Transverse colon (tissue), 4 donors: ENCODE measurements at places on chromosomes 2 and 18. TPM values are rescaled to one million over a fixed set of nuclear protein-coding genes. Genes with fewer than 3 reads are reported as not detected.

Gene KLHL29
- 3.3 TPM for total RNA-seq

Gene IL36RN
- total RNA-seq, result not detected

Gene CD207
- total RNA-seq, result 0.95 TPM

Gene RANBP2
- 24.7 TPM for total RNA-seq

Gene SEPTIN10
- total RNA-seq, result 117 TPM

Gene EHD3
- total RNA-seq, result 10.1 TPM

Gene CNDP1
- not detected for total RNA-seq

Gene ACVR1C
- total RNA-seq, result 8.2 TPM

Gene ICOS
- 0.60 TPM for total RNA-seq

Gene GMPPA
- 37.2 TPM for total RNA-seq

Gene IL1RL2
- not detected for total RNA-seq

Gene SOCS6
- total RNA-seq, result 47.1 TPM

Gene GPR45
- total RNA-seq, result not detected

Gene METTL21A
- 12.7 TPM for total RNA-seq

DNA sequence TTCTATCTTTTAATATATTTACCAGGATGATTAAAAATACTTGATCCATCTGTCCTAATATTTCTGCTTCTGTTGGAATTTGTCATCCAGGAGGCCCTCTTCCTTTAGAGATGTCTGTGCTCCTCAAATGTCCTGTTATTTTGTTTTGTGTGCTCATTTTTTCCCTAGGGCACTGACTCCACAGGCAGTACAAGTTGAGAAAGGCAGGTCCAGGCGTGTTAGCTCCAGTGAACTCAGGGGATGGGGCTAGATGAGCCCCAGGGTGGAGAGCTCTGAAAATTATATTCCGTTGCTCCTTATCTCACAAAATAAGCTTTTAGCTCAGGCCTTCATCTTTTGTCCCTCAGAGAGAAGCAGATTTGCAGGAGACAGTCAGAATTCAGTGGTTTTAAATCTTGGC, 105.7 kb downstream of the SLC4A3 start:
- no peak for DNase-seq

DNA sequence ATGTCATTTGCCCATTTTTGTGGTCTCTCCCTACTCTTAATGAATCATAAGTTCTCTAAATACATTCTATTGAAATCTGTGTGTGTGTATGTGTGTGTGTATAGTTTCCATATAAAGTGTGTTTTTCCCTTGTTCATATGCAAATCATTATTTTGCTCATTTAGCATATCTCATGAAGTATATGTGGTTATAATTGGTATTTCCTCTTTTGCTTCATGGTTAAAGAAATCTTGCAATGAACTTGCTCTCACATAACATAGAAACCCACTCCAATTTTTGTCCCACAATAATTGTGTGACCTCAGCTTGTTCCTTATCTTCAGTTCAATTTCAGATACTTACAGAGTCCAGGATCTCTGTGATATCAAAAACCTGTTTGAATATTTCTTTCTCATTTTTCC, 1.2 kb downstream of the CPO start:
- no peak for DNase-seq

DNA sequence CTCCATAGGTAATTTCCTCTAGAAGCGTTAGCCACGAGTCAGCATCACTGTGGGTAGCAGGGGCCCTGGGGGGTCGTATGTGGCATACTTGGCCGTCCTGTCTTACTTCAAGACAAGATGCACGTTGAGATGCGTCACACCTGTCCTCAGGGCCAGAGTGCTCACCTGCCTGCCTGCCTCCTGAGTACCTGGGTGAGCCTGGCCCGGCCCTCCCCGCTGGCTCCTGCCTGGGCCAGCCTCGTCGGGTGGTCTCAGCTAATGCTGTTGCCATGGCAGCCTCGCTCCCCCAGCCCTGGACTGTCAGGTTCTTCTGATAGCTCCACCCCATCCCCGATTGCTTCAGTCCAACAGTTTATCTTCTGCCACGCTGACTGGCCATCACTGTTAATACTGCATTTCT, 232.4 kb downstream of the GBX2 start:
- DNase-seq, result no peak

GRCh38 chr2:215886022-215886421, 127.3 kb downstream of the MREG start:
- no peak for DNase-seq

DNA sequence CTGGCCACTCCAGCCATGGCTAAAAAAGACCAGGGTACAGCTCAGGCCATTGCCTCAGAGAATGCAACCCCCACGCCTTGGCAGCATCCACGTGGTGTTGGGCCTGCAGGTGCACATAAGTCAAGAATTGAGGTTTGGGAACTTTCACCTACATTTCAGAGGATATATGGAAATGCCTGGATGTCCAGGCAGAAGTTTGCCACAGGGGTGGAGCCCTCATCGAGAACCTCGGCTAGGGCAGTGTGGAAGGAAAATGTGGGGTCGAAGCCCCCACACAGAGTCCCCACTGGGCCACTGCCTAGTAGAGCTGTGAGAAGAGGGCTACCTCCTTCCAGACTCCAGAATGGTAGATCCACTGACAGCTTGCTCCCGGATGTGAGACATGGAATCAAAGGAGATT, 477.3 kb downstream of the LPIN1 start:
- DNase-seq, result no peak

GRCh38 chr2:160022162-160022561, 40.3 kb downstream of the PLA2R1 start:
- no peak for DNase-seq

DNA sequence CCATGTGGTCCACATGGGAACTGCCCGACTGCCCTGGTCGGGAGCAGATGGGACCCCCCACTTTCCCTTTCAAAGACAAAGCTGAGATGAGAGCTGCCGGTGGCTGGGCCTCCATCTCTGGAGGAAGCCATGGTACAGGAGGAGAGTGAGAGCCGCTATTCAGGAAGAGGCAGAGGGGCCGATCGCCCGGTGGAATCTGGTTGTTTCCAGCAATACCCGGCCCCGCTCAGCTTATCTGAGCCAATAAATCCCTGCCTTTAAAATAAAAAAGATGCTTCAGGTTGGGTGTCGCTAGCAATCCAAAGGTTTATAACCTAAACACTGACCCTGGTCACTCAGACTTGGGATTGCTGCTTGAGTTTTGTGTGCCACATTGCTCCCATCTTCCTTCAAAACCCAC, 15.2 kb upstream of the B3GNT7 start:
- DNase-seq, result no peak

GRCh38 chr18:11516751-11517503, 92.5 kb upstream of the SLC35G4 start:
- no peak for DNase-seq

GRCh38 chr18:59606193-59607077, 90.8 kb downstream of the CCBE1 start:
- DNase-seq, result no peak

- no peak for DNase-seq
Observed at GRCh38 chr2:222912776-222913175, 51.9 kb downstream of the ACSL3 start.

DNA sequence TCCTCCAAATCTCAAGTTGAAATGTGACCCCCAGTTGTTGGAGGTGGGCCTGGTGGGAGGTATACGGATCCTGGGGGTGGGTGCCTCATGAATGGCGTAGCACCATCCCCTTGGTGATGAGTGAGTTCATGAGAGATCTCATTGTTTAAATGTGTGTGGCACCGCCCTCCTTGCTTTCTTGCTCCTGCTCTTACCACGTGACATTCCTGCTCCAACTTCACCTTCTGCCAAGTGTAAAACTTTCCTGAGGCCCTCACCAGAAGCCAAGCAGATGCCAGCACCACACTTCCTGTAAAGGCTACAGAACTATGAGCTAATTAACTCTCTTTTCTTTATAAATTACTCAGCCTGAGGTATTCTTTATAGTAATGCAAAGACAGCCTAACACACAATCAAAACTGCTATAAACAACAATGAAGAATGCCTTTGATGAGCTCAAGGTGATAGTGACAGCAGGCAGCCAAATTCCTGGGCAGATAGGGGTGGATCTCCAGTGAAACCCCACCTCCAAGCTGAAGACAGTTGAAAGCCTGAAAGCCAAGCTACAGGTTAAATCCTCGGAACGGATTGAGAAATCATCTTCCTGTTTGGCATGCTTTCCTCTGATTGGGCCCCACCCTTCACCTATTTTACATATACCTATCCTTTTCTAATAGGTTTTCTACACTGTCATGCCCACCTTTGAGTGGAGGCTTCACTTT, 26.9 kb downstream of the MCEE start:
- DNase-seq, result no peak

- DNase-seq, result no peak
Observed at GRCh38 chr2:197777823-197778407, 7.2 kb downstream of the BOLL start.

GRCh38 chr18:74286856-74287255, 4.9 kb downstream of the CYB5A start:
- no peak for DNase-seq

GRCh38 chr2:224180810-224181209, 141.7 kb upstream of the SERPINE2 start:
- DNase-seq, result no peak

DNA sequence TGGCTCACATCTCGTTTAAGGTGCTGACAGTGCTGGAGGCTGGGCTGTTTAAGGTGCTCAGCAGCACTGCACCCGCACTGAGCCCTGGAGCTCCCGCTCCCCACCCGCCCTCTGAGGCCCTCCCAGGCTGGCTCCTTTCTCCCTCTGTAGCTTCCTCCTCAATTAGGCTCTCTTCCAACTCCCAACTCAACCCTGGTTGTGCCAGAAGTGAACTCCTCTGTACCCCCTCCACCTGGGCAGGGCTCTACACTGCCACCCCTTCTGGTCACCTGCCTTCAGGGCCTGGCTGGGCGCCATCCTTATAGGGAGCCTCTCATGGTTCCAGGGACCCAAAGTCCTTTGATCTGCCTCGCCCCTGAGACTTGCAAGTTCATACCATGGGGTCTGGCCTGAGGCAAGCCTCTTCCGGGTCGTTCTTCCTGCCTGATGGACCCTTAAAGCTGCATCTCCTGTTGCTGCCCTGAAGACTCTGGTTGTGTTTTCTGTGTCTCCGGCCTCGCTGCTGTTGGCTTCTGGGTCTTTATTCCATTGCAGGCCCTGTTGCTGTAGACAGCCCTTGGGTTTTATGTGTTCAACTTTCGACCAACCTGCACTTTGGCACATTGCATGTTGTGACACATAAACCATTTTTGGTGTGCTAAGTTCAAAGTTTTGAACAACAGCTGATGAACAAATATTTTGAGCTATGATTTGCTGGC, 199.6 kb downstream of the LDLRAD4 start:
- peak; percentile 67 for DNase-seq

- no peak for DNase-seq
Observed at GRCh38 chr18:8802017-8802672, 96.8 kb downstream of the MTCL1 start.

DNA sequence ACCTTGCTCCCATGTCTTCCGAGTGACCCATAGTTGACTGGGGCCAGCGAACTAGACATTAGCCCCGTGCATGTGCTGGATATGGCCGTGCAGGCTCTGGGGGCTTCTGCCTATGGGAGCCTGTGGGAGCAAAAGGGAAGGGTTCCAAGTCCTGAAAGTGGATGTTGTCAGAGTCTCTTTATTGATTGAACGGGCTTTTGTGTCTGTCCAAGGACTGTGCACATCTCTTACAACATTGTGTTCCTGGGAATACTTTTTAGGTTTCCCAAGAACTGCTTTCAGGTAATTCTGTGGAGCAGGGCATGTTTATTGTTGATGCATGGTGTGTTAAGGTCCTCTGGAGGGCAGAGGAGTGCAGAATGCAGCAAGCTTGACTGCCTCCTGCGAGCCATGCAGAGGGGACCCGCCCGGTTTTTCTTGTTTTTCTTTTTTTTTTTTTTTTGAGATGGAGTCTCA, 5.0 kb downstream of the RNF144A start:
- no peak for DNase-seq

DNA sequence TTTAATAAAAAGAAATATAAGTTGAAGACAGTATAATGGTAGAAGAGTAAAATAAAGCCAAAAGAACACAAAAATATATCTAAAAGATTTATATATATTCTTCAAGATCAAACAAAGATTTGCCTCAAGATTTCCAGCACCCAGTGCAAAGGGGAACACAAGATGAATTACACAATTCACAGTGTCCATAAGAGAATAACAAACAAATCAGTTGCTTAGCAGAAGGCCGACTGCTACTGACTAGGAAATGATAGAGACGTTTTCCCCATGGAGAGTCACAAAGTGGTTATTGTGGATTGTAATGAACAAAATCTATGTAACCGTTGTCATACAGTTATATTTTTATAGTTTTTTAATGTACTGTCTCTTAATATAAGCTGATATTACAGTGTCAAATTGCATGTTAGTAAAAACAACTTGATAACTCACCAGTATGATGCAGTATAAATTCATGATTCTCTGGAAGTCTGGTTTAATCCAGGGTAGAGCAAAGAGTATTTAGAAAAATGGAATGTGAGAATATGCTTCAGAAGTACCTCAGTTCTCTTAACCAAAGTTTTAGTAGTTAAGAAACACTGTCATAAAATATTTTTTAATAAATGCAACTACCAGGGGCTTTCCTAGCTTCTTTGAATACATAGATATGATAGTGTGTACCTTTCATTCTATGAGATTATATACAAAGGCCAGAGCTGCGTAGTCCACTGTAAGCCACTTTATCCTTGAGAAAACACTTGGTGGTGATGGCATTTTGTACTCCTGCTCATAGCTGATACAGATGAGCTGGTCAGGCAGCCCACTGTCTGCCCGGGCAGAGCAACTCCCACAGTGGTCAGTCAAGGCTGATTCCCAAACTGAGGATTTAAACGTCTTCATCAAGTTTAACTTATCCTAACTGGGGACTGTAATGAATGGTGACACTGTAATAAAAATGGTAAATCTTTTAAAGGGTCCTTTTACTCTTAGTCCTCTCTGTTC, 180.5 kb upstream of the DTNA start:
- DNase-seq, result no peak

DNA sequence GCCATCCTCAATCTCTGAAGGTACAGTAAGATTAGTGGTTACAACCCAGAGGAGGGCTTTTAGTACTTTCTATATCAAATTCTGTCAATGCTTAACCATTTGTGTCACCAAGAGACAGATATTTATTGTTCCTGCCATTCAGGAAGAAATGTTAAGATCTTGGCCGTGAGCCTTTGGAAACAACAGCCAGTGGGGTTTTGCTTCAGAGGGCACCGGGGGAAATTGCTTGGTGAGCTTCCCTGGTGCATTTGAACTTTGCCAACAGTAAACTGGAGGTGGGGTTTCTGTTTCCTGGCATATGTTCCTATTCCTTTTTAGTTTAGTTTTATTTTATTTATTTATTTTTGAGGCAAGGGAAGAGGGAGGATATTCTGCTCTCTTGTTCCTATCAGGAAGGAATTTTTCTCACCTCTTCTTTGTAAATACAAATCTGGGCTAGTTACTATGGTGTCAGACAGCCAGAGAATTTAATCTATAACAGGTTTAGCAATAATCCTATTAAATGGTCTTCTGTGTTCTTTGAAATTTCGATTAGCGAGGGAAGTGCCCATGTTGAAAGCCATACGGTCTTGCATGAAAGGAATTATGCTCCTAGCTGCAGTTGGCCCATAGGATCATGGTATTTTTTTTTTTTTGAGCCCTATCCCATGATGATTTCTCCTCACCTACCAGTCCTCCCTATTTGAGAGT, 95.7 kb downstream of the MAIP1 start:
- DNase-seq, result peak; percentile 21

GRCh38 chr2:38750011-38750890, 910 bp downstream of the SRSF7 start:
- DNase-seq, result peak; percentile 72
